ENCODE measurements at places on chromosomes 3 and 15.

DNA sequence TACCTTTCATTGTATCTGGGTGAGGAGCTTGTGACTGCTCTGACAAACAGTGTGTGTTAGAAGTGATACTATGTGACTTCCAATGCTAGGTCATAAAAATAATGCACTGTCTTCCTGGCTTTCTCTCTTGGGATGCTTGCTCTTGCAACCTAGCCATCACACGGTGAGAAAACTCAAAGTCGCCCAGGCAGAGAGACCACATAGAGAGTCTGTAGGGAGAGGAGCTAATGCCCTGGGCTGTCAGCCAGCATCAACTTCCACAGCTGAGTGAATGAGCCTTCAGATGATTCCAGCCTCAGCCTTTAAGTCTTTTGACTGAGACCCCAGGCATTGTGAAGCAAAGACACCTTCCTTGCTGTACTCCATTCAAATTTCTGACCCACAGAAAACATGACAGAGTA, 220.6 kb upstream of the SGO1 start:
- no peak for DNase-seq

DNA sequence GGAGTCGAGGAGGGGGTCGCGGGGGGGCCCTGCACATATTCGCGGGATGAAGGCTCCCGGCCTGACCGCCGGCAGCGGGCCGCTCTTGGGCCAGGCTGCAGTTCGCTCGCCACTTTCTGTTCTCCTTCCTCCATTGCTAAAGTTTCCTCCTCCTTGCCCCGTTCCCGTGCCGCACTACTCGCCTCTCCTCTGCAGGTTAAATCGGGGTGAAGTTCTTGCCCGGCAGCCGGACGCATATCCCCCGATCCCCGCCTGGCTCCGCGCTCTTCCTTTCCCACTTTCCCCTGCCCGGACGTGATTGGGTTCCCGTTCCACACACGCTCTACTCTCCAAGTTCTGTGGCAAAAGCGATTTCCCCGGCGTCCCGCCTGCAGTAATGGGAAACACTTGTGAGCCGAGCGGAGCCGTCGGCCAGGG, 556 bp downstream of the CRYBG3 start:
- no peak for DNase-seq

GRCh38 chr3:143165211-143165610, 45.6 kb downstream of the CHST2 start:
- no peak for DNase-seq

DNA sequence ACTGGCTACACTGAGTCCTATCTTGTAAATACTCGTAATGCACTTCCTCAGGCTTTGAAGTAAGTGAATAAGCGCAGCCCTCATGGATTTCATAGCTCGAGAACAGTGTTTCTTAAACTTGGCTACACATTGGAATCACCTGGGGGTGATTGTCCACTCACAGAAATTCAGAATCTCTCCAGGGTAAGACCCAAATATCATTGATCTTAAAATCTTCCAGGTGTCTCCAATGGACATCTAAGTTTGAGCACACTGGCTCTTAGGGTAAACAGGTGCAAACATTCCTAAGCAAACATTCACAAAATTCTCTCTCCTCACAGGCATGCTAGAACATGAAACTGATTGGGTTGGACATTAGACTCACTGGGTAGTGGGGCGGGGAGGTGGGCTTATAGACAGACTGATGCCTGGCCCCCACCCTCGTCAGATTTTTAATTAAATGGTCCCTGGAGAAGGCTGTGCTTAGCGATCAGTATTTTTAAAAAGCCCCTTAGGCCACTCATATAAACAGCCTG, 279.7 kb upstream of the TBL1XR1 start:
- no peak for DNase-seq

DNA sequence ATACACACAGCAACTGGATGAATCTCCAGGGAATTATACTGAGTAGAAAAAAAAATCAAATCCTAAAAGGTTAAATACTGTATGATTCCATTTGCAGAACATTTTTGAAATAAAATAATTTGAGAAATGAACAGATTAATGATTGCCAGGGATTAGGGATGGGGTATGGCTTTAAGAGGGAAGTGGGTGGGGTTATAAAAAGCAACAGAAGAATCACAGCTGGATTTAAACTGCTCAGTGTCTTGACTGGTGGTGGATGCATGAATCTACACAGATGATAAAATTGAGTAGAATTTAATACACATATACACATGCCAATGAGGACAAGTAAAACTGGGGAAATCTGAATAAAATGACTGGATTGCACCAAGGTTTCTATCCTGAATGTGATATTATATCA, 79.7 kb upstream of the GOLGA8B start:
- DNase-seq, result no peak

DNA sequence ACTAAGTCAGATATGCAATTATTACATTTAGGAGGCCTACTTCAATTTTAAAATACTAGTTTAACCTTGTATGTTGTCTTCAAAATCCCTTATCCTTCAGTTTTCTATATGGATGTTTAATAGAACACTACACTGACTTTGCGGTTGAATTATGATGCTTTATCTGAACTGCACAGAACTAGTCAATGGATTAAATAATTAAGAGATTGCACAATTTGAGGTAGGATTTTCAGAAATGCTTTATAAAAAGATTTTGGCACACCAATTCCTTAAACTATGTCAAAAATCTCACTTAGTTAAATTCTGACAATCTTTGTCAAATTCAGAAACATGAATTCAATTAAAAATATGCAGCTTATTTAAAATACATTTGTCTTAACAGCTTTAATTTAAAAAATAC, 28.1 kb downstream of the ATOSA start:
- DNase-seq, result no peak

DNA sequence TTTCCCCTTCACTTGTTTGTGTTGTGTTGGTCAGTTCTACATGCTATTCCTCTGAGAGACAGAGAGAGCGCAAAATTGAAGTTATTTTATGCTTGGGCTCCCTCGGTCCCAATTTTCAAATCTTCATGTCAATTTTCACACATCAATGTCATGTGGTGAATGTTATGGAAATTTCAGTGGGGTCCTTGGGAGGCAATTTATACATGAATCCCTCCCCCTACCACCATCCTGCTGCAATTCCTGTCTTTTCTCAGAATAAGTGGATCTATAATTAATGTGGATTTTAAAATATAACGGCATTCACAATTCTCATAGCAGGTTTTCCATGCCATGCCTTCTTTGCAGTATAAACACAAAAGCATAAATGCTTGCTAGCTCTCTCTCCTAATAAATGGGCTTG, 499.9 kb downstream of the MCTP2 start:
- no peak for DNase-seq

- no peak for DNase-seq
These were observed 387.0 kb upstream of the CBLB start for GRCh38 chr3:106255870-106256248.

DNA sequence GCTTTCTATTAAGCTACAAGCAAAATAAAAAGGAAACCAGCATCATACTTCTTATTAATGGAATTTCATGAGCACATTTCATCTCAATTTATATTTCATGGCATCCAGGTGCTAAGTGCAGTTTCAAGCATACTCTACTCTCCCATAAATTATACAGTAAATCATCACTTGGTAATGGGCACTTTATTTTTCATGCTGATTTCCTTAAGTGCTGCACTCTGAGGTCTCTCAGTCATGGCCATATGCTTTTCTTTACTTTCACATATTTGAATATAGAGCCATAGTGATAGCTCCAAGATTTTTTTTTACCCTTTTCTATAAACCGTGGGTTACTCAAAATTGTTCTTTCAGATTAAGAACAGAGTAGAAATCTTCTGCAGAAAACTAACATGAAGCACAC, 1505.7 kb upstream of the CADM2 start:
- no peak for DNase-seq

- DNase-seq, result no peak
These were observed 154.6 kb downstream of the POLR2M start for GRCh38 chr15:57861034-57861638.

- no peak for DNase-seq
These were observed 143.9 kb upstream of the MME start for GRCh38 chr3:154936196-154936595.

- no peak for DNase-seq
These were observed 8.1 kb upstream of the TCAIM start for GRCh38 chr3:44330444-44330843.

GRCh38 chr3:122132949-122133540, 50.4 kb upstream of the CASR start:
- DNase-seq, result no peak

- DNase-seq, result no peak
These were observed 119.4 kb downstream of the LIPC start for GRCh38 chr15:58551084-58551763.

- DNase-seq, result no peak
These were observed 28.4 kb upstream of the ADAMTS9 start for GRCh38 chr3:64716110-64716710.

DNA sequence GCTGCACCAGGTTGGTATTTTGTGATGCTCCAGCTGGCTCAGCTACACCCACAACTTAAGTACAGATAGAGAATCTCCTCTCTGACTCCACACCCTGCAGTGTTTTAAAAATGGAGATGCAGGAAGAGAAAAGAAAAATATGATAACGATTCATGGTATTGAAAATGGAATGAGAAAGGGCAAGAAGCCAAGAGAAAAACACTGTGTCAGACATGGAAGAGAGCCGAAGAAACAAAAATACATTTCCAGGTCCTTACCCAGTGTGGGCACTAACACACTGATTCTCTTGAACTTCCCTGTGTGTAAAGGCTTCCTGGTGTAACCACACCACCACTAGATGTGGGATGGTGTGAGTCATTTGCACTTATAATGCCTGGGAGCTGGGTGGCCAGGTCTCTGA, 93.1 kb downstream of the GMPS start:
- DNase-seq, result no peak

DNA sequence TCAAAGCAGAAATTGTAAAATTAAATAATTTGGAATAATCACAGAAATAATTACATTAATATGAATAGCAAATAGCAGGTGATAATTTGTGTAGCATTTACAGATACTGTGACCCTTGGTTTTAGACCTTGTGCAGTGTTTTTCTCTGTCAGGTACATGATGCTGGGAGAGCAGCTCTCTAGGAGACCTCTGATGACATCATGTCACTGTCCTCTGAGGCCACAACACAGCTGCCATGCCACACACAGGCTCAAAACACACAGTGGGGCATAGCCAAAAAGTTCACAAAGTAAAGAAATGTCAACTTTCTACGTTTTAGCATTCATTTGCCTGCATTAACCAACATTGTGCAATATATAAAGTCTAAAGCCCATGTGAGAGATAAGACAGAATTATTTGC, 71.8 kb upstream of the ZBTB20 start:
- no peak for DNase-seq

DNA sequence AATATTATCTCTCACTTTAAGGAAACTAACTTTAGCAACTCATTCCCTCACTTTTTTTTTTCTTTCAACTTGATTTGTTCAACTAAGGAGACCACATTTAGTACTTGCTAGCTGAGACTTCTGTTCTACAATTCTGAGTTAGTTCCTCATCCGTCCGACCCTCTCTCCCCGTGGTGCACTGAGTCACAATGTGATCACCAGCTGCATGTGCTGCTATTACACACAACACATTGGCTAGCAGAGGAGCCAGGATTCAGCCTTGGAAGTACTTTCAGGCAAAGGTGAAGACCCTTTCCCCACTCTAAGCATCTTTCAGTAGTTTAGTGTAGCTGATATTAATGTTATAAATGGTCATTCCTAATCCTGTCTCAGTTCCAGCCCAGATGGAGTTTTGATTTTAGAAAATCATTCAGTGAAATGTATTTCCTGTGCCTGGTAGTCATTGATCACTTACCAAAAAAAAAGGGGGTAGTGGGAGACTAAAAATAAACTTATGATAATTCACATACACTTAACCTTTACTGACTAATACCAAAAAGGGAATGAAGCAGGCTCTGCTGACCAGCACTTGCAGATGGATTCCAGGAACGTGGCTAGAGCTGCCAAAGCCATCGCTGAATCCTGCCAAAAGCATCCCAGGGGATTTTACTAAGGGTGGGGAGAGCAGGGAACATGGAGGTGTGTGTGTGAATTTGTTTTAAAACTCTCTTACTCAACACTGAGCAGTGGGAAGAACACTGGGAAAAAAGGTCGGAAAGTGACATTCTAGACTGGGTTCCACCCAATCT, 424.8 kb downstream of the LPP start:
- DNase-seq, result no peak

DNA sequence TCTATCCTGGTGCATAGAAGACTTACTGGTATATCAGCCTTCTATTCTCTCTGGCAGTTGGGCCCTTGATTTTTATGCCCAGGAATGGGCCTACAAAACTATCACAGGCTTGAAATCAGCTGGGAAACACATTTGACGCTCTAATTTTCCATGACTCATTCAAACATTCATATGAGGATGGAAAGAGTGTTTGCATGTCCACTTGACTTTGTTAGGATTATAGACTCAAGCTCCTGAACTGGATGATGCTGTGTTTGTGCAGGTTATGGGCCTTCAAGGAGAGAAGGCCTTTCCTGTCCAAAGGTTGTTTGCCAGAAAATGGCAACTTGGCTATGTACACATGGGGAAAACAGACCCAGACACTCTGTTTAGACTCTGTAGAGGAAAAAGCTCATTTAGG, 219.9 kb downstream of the GAP43 start:
- no peak for DNase-seq

GRCh38 chr15:64691896-64692565, 83.4 kb downstream of the RBPMS2 start:
- no peak for DNase-seq

DNA sequence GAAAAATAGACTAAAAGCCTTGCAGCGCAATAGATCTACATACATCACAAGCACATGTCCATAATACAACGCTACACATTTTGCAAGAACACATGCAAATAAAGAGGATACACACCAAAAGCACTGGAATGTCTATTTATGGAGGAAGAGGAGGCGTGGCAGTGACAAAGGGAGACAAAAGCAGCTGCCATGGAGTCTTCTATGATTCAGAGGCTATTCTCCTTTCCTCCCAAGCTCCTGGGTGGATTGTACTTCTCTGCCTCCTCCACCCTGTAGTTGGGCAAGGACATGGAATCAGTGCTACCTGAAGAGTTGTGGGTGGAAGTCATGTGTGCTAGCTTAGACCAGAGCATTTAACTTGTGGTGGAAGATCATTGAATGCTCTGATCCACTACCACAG, 57.9 kb upstream of the ABHD2 start:
- DNase-seq, result no peak

DNA sequence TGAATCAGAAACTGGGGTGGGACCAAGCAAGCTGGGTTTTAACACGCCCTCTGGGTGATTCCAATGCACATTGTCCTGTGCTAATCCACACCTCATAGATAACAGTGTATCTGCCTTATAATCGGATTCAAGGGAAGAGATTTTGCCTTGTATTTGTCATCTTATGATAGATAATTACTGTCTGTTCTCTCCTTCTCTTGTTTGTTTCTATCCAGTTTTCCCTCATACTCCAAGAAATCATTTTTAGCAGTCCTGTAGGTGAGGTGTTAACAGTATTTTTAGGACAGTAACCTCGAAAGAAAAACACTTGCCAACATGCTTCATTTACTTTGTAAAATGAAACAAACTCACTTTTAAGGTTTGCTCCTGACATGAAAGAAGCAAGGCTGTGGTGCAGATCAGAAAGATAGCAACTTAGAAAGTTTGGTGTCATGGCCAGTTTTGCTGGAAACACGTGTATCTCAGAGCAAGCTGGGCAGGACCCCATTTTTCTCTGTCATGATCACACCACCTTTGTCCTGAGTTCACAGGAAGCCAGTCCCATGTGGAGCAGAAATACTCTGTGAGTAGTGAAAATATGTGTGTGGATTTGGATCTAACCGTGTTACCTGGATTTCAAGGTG, 72.6 kb downstream of the TRAK1 start:
- DNase-seq, result no peak
